HTR-8/SVneo (cell line): ENCODE measurements at places on chromosomes 4 and X.

GRCh38 chr4:128162434-128162833 lies 101.3 kb downstream of the LARP1B start:
- DNase-seq, result no peak

DNA sequence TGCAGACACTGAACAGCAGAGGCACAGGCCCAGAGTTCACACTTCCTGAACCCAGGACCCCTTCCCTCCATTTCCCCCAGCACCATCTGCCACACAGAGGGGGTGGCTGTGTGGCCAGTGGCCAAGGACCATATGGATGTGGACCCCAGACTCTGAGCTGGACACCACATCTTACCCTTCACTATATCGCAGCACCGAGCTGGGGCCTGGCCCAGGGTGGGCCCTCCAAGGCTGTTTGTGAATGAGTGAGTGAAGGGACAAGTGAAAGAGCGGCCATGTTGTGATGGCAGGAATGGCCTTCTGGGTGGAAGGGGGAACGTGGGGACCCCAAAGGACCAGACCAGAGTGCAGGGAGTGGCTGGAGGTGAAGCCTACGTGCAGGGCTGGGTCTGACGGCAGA lies 248.6 kb downstream of the AFAP1 start:
- DNase-seq, result no peak

DNA sequence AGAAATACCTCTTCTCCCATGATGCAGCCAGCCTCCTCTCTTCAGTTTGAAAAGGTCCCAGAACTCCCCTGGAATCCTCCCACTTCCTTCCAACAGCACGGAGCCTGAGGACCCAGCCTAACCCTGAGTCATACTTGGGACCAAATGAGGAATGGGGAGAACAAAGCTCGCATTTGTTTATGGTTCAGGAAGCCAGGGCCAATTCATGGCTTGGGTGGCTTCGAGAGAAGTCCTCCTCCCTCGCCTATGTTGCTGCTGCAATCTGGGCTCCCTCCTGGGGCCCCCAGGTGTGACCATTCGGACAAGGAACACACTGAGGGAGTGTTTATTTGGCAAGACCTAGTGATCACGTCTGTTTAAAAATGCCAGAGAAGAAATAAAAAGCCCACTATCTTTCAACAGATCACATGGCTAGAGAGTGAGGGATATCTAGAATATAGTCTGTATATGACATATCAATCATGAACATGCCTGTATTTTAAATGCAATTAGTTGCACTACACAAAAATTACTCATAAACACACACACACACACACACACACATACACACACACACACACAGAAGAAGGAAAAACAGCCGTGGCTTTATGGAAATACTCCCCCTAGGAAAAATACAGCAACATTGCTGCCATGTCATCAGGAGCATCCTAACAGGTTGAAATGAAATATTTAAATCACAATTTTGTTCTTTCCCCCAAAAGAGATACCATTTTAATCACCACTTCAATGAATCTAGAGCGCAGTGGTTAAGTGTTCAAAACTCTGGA lies 155.7 kb upstream of the MAP3K15 start:
- DNase-seq, result peak; percentile 34

DNA sequence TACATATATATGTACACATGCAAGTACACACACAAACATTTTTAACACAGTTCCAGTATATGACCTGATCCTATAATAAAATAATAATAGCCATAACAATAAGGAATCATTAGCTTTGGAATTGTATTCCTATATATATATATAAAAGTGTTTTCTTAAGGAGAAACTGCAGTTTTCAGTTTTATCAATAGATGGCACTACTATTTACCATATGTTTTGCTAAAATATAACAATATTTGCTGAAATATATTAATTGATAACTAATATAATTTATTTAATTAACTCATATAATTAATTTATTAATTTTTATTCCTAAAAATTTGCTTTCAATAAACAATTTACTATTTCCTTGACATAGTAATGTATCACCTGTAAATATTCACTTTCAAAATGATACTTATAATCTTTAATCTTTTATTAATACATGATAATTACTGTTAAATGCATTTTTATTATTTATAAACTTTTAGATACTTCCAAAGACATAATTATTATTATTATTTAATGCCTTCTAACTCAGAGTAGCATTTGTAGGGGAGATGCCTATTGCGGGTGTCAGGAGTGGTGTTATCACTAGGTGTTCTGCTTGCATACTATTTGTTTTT lies 599.5 kb downstream of the FSTL5 start:
- DNase-seq, result no peak

- DNase-seq, result no peak
Measured at GRCh38 chr4:112127803-112128202, 17.5 kb upstream of the FAM241A start.

DNA sequence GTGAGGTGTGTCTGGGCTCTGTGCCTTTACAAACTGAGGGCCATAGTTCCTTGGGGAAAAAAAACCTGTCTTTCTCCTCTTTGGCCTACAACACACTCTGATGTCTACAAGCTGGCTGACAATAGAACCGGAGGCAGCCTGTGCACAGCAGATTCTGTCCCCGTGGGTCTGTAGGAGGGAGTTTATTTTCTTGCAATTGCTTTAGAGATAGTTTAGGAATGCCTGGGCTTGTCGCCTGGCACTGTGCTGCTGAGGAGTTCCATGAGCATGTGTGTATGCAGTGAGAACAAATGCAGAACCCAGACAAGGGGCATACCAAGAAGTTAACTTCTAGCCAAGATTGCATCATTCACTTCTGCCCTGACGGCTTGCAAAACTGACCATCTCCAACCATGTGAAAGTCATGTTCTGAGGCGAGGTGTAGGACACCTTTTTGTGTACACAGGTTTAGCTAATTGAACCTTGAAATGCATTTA lies 54.1 kb downstream of the CCNI start:
- DNase-seq, result no peak

DNA sequence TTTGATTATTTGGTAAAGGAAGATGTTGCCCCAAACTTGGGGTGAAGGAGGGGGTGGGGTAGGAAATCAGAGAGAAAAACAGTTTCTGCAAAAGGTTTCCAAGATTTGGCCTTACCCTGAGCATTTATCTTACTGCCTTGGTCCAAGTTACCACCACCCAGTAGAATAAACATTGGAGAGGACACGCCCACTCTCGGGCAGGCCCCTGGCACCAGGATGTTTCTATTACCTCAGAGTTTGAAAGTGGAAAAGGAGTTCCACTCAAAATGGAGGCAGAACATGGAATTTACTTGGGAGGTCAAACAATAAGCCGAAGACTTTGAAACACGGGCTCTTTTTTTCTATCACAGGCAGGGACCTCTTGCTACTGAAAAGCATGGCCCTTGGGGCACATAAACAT lies 113.7 kb downstream of the CHRNA9 start:
- DNase-seq, result no peak

DNA sequence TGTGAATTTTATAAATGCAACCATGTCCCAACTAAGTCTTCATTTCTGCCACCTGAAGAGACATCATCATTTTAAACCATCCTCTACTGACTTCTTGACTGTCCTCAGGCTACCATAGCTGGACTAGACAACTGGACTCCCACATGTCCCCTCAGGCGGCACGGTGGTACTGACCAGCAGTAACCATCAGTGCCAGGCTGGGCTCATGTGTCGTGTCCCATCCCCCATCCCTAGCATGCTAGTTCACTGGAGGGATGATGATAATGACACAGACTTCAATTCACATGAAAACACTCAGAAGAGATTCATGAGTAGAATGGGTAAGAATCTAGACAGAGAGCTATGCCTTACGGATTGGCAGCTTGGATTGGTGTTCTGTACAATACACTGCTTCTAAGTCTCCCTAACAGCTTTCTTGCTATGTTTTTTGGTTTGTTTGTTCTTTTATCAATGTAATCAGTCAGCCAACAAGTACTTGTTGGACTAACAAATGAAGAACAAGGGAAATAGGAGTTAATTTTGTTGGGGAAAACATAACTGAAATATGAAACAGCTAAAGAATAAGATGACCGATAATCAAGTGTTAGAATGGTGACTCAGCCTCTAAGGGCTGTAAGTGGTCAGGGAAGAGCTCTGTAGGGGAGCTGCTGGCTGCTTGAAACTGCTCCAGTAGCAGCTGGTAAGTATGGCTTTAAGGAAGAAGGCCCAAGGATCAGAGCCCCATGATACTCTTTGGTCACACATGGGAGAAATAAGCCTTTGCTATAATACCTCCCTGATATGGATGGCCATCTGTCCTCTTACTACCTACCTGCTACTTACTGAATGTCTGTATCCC lies 10.3 kb downstream of the ZDHHC9 start:
- no peak for DNase-seq

GRCh38 chrX:104310657-104311254 lies 56.0 kb upstream of the ESX1 start:
- DNase-seq, result no peak

DNA sequence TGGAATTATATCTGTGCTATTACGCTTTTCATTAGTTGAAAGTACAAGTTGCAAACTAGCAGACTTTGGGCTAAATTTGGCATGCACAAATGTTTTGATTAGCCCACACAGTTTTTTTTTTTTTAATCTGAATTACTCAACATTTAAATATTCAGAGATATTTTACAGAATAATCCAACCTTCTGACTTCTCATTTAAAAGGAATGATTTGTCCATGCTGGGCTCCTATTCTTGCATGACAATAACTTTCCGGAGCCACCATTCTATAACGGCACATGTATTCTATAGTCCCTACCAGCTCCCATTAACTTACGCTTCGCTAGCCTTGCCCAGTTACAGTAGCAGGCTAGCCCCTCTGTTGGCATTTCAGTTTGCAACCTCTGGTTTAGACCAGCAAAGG lies 219.3 kb upstream of the FTHL17 start:
- DNase-seq, result no peak

DNA sequence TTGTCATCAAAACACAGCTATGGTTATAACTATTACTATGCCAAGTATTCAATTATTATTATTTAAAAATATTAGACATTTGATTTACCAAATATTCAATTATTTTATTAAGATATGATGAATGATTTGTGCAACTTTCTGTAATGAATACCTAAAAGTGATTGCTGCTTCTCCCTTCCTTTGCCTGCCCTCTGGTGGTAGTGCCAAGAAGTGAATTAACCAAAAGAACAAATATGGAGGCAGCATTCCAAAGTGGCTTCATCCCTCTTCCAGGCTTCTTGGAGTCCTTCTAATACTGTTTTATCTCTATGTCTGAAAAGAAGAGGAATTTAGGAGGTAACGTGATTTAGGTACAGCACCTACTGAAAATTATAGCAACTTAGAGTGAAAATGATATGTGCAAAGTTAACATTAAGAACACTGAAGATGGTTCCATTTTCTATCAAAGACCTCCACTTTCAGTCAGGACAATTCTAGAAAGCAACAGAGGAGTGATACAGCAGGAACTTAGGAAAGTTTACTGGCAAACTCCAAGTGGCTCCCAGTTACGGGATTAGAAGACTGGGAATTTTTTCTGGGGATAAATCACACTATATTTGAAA lies 43.0 kb downstream of the ENPEP start:
- no peak for DNase-seq

GRCh38 chr4:128827296-128827695 lies 17.8 kb downstream of the JADE1 start:
- DNase-seq, result no peak

DNA sequence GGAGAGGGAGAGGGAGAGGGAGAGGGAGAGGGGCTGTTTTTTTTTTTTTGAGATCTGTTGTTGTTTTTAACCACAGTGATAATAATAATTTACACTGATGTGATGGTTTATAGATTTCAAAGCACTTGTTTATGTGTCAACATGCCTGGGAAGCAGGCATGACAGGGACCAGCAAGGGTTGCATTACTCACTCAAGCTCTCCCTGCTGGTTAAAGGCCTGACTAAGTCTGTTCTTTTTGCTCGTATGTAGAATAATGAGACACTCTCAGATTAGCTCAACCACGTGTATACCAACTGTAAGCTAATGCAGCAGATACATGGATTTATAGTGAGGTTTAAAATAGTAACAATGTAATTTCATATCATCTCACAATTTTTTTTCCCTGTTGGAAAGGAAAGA lies 134.6 kb upstream of the BOD1L1 start:
- DNase-seq, result no peak

- DNase-seq, result no peak
Measured at GRCh38 chr4:48467442-48467841, 15.7 kb upstream of the SLC10A4 start.

GRCh38 chrX:151825925-151826485 lies 86.7 kb upstream of the MAGEA4 start:
- DNase-seq, result peak; percentile 14

DNA sequence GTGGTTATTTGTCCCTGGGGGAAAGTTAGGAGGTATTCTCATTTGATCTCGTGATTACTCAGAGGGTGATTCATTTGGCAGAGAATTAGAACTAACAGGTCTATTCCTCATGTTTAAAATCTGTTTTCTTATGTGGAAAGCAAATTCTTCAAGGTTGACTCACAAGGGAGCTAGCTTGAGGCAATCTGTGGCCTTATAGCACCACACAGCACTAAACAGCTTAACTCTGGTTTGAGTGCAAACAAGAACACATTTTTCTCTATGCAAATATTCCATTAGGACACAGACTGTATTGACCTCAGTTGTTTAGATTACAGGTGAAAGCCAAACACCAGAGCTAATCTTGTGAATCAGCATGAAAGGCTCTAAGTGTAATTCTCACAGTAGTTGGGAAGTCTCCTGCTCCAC lies 694.4 kb upstream of the POU3F4 start:
- DNase-seq, result peak; percentile 11

DNA sequence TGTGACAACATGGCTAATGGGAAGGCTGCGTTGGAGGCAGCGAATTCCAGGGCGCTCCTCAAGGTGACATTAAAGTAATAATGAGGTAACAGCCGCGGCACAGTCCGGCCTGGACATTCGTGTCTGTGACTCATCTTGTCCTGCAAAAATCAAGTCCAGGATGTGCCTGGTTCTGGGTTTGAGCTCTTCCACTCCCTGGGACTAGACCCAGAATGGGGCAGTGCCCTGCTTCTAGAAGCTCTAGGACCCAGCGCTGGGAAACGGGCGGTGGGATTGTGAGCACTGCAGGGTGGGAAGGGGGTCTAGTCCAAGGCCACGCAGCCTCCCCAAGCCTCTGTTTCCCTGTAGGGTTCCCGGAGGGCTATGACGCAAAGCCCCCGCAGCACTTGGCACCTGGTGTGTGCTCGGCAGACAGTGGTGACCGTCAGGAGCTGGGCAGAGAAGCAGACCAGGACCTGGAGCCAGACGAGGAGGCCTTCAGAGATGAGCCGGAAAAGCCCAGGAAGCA lies 34.9 kb downstream of the HMX1 start:
- DNase-seq, result no peak

DNA sequence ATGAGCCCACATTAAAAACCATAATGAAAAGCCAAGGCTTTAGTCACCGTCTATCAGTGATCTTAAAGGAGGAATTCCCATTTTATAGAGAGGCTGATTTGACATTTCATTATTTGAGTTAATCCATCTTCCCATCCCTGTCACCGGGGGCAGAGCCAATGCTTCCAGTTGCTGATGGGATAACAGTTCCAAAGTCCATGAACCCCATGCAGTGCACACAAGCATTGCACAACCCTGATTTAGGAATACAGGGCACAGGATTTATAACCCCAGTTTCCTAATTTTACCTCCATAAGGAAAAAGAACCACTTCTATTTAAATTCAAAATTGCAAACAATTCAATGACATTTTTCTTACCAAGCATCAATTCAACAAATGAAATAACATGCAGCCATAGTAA lies 36.5 kb downstream of the MAOB start:
- DNase-seq, result no peak
